Activated T-cell treated with anti-CD3 and anti-CD28 coated beads, Interleukin-2, amount 50 U/mL, for 72 hours (primary cell): ENCODE measurements at places on chromosomes 6 and 20. TPM values are rescaled to one million over a fixed set of nuclear protein-coding genes. Genes with fewer than 3 reads are reported as not detected.

GRCh38 chr6:151130329-151130728 is 109.4 kb upstream of the AKAP12 start:
- H3K4me3 ChIP-seq = no peak overlapping the region
- peaks cover 32% of the 10 kb centered on the region for H3K27me3 ChIP-seq
- H3K4me1 ChIP-seq = peaks cover 28% of the 10 kb centered on the region

DNA sequence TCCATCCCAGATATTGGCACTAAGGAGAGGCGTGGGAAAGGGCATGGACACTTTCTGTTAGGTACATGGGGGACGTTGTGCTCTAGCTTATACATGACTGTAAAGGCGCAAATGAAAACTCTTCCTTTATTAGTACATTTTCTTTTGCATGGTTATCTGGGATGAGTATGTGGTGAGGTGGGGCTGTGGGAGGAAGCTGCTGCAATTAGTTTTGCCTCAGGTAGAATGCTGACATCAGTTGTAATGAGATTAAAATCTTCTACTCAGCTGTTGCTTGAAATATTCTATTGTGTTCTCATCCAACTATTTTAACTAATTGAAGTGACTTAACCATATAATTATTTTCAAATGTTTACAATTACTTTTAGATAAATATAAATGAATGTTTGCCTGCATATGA is 218.3 kb upstream of the FLRT3 start:
- H3K27ac ChIP-seq = no peak overlapping the region
- H3K27me3 ChIP-seq = no peaks in the 10 kb centered on the region
- DNase-seq = no peak
- H3K4me3 ChIP-seq = no peak overlapping the region
- no peaks in the 10 kb centered on the region for H3K4me1 ChIP-seq

DNA sequence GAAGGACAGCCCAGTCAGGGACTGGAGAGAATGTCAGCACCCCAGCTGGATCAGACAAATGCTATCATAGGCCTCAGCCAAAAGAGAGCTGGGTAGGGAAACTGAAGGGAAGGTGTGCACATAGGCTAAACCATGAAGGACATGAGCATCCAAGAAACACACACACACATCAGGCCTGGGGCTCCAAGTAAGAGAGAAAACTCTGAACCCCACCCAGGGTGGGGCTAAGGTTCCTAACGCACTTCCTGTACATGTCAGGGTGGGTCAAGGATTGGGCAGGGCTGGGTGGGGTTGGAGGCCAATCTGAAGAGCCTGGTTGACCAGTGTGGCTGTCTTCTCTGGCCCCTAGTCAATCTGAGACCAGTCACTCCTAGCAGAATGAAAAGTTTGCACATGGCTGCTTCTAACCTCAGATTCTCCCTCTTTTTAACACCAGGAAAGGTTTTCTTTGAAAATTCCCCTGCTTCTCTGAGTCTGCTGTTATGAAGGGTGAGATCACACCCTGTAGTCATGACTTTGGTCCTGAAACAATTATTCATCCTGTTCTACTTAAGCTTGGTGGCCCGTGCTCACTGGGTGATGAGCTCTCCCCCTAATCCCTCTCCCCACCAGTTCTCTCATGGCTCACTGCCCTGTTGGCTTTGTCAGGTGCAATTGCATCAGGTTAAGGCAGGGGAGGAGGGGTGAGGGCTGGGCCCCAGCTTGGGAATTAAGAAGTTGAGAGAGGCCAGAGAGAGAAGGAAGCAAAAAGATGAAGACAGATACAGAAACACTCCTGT is 88.4 kb downstream of the MAFB start:
- no peaks in the 10 kb centered on the region for H3K4me1 ChIP-seq
- H3K27me3 ChIP-seq = peaks cover 7% of the 10 kb centered on the region
- H3K36me3 ChIP-seq = peaks cover 2% of the 10 kb centered on the region
- no peak overlapping the region for H3K27ac ChIP-seq
- H3K4me3 ChIP-seq = no peak overlapping the region

GRCh38 chr6:167247814-167248595 is 43.1 kb upstream of the UNC93A start:
- no peaks in the 10 kb centered on the region for H3K4me1 ChIP-seq
- H3K27ac ChIP-seq = no peak overlapping the region
- peaks cover 2% of the 10 kb centered on the region for H3K27me3 ChIP-seq
- no peaks in the 10 kb centered on the region for H3K36me3 ChIP-seq

GRCh38 chr20:54221353-54221752 is 13.5 kb downstream of the PFDN4 start:
- no peaks in the 10 kb centered on the region for H3K36me3 ChIP-seq
- no peaks in the 10 kb centered on the region for H3K27me3 ChIP-seq
- peaks cover 26% of the 10 kb centered on the region for H3K4me1 ChIP-seq
- DNase-seq = peak; percentile 28

GRCh38 chr6:133393891-133394290 is 152.7 kb downstream of the EYA4 start:
- no peaks in the 10 kb centered on the region for H3K4me1 ChIP-seq
- peaks cover 14% of the 10 kb centered on the region for H3K27me3 ChIP-seq
- no peak for DNase-seq
- no peaks in the 10 kb centered on the region for H3K36me3 ChIP-seq
- no peak overlapping the region for H3K4me3 ChIP-seq
- no peak overlapping the region for H3K27ac ChIP-seq

DNA sequence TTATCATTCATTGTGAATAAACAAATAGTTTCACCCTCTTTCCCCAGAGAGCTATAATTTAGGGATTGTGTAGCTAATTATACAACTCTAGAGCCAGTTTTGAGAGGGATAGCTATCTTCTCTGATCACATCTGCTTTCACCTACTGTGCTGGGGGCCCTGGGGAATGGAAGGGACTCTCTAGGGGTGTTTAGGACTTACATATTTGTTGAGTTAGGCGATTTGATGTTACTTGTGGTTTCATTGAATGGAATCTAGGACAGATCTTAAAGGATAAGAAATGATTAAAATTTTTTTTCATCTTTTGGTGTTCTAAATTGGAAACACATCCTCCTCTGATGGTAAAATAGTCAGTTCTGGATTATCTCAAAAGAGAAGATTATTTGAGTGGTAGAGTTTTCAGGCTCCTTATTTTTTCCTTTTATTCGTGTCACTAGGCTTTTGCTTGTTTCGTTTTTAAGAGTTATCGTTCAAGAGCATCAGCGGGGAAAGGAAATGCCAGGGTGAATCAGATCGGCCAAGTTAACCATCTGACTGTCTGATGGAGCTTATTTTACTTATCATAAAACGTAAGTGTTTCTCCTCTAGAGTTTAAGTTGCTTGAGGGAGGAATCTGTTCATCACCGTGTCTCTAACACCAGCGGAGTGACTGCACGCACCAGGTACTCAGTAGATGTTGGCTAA is 236.7 kb downstream of the FARS2 start:
- peaks cover 1% of the 10 kb centered on the region for H3K36me3 ChIP-seq
- H3K4me3 ChIP-seq = peak overlapping the region; percentile 68

Gene LST1
- total RNA-seq = 24.6 TPM

Gene IRF4
- total RNA-seq = 602 TPM

Gene PRPH2
- not detected for total RNA-seq
